ENCODE measurements at places on chromosomes 4 and X. TPM values are rescaled to one million over a fixed set of nuclear protein-coding genes. Genes with fewer than 3 reads are reported as not detected.

DNA sequence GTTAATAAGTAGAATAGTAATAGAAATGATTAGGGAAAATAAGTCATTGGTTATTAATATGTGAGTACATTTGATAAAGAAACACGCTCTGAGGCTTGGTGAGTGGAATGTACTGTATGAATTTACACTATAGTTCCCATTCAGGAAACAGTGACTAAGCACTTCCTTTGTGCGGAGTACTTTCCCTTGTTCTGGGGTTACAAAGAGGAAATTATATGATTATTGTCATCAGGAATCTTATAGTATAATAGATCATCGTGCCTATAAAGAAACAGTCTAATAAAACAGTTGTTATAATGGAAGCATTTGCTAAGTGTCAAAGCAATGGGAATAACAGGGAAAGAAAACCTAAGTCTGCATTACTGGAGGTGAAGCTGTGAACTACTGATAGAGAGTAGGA lies 138.0 kb downstream of the RPA4 start:
- DNase-seq: no peak
- H3K27ac ChIP-seq: no peak overlapping the region
- no peaks in the 10 kb centered on the region for H3K4me1 ChIP-seq
- no peak overlapping the region for H3K4me3 ChIP-seq

DNA sequence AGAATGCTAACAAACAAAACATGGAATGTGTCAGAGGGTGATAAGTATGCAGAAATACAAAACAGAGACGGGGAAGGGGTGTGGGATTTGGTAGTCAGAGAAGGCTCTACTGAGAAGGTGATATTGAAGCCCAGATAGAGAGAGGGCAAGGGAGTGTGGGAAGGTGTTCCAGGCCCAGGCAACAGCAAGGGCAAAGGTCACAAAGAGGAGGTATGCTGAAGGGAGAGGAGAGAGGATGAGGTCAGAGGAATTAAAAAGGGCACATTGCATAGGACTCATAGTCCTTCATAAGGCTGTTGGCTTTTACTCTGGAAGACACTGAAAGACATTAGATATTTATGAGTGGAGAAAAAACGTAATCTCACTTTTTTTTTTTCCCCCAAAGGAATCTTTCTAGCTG lies 82.6 kb upstream of the TNIP3 start:
- peaks cover 3% of the 10 kb centered on the region for H3K27me3 ChIP-seq
- H3K27ac ChIP-seq: no peak overlapping the region
- H3K36me3 ChIP-seq: no peaks in the 10 kb centered on the region
- DNase-seq: no peak

- H3K4me1 ChIP-seq: no peaks in the 10 kb centered on the region
- DNase-seq: no peak
- no peaks in the 10 kb centered on the region for H3K36me3 ChIP-seq
- peaks cover 18% of the 10 kb centered on the region for H3K27me3 ChIP-seq
Observed at GRCh38 chrX:114580336-114580735, 3.5 kb upstream of the HTR2C start.

GRCh38 chr4:65825116-65825753 lies 154.9 kb upstream of the EPHA5 start:
- no peaks in the 10 kb centered on the region for H3K4me1 ChIP-seq
- no peak overlapping the region for H3K4me3 ChIP-seq
- H3K36me3 ChIP-seq: no peaks in the 10 kb centered on the region

DNA sequence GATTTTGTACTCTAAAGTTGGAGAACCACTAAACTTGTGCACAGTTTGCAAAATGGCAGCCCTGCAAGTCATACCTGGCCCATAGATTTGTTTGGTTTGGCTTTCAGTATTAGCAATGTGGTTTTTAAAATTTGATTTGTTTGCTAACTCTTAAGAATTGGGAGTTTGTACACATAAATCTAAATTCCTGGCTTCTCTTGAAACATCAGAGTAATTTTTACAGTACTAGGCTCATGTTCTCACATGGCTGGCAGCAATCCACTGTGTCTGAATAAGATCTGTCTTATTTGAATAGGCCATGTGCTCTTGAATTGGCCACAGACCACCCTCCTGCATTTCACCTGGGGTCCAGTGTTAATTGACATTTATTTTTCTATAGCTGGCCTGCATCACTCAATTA lies 21.3 kb downstream of the DIAPH2 start:
- no peak for DNase-seq
- no peak overlapping the region for H3K4me3 ChIP-seq
- H3K27me3 ChIP-seq: no peaks in the 10 kb centered on the region

DNA sequence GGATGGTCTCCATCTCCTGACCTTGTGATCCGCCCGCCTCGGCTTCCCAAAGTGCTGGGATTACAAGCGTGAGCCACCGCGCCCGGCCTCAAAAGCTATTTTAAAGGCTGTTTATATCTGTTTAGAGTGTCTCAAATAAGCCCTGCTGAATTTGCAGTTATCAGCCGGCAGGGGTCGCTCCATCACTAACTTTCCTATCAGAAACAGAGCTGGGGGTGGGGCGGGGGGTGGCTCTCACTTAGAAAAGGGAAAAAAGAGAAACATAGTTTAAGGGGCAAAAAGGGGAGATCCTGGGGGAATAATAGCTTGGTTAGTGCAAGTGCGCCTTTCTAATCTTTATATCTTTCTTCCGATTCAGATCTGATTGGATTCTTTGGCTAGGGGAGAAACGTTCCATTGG lies 450.7 kb downstream of the UBE2NL start:
- no peak overlapping the region for H3K27ac ChIP-seq
- DNase-seq: no peak
- no peak overlapping the region for H3K4me3 ChIP-seq
- no peaks in the 10 kb centered on the region for H3K27me3 ChIP-seq
- H3K4me1 ChIP-seq: no peaks in the 10 kb centered on the region

GRCh38 chr4:128381748-128382559 lies 94.3 kb upstream of the PGRMC2 start:
- no peaks in the 10 kb centered on the region for H3K36me3 ChIP-seq
- H3K27me3 ChIP-seq: no peaks in the 10 kb centered on the region
- H3K27ac ChIP-seq: no peak overlapping the region
- no peaks in the 10 kb centered on the region for H3K4me1 ChIP-seq

- no peak overlapping the region for H3K4me3 ChIP-seq
- no peaks in the 10 kb centered on the region for H3K4me1 ChIP-seq
- no peak overlapping the region for H3K27ac ChIP-seq
- no peak for DNase-seq
- H3K36me3 ChIP-seq: no peaks in the 10 kb centered on the region
Observed at GRCh38 chrX:74511704-74512103, 90.4 kb downstream of the SLC16A2 start.

DNA sequence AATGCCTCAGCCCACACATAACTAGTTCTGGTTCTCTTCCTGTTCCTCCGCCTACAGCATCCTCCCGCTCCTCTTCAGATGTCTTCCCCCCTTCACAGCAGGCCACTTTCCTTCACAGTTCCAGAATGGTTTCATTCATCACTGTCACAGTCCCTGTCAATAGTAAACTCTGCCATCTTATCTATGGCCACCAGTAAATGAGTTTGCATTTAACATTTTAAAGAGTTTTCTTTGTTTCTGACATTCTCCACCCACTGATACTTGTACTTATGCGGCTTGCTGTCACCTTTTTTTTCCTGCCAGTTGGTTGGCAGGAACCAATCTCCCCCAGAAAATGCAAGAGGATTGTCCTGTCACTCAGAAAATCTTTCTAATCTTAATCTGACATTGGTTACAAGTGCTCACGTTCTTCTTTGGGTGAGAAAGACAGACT lies 114.1 kb downstream of the GLUD2 start:
- DNase-seq: peak; percentile 53
- peak overlapping the region; percentile 79 for H3K27ac ChIP-seq
- no peaks in the 10 kb centered on the region for H3K27me3 ChIP-seq
- H3K4me1 ChIP-seq: peaks cover 25% of the 10 kb centered on the region
- peak overlapping the region; percentile 46 for H3K4me3 ChIP-seq

- DNase-seq: no peak
- H3K36me3 ChIP-seq: no peaks in the 10 kb centered on the region
- no peaks in the 10 kb centered on the region for H3K27me3 ChIP-seq
- no peaks in the 10 kb centered on the region for H3K4me1 ChIP-seq
- no peak overlapping the region for H3K4me3 ChIP-seq
- H3K27ac ChIP-seq: no peak overlapping the region
Observed at GRCh38 chrX:26778320-26778888, 562.4 kb downstream of the MAGEB5 start.

- H3K4me1 ChIP-seq: no peaks in the 10 kb centered on the region
- H3K4me3 ChIP-seq: no peak overlapping the region
- H3K27me3 ChIP-seq: peaks cover 1% of the 10 kb centered on the region
- no peak for DNase-seq
- no peak overlapping the region for H3K27ac ChIP-seq
Observed at GRCh38 chrX:18974993-18975392, 8.9 kb downstream of the PHKA2 start.

DNA sequence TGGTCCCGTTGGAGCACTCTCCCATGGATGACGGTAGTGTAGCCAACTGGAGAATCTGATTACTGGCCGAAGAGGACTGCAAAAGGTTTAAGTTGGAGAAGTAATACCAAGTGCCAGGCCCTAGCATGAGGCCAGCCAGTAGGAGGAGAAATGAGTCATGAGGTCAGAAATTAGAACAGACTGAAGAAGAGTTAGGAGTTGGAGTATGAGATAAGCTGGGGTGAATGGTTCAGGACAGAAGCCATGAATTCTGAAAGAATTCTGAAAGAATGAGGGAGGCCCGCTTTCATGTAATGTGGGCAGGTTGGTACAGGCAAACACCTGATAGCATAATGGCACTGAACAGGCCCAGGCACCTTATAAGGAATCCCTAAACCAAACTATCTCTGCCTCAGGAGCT lies 18.4 kb upstream of the STK26 start:
- H3K36me3 ChIP-seq: no peaks in the 10 kb centered on the region
- H3K4me1 ChIP-seq: peaks cover 19% of the 10 kb centered on the region
- no peak overlapping the region for H3K27ac ChIP-seq
- no peaks in the 10 kb centered on the region for H3K27me3 ChIP-seq
- H3K4me3 ChIP-seq: no peak overlapping the region

GRCh38 chr4:138775489-138775888 lies 240.1 kb upstream of the NOCT start:
- peaks cover 2% of the 10 kb centered on the region for H3K27me3 ChIP-seq
- no peak overlapping the region for H3K4me3 ChIP-seq
- H3K4me1 ChIP-seq: no peaks in the 10 kb centered on the region
- H3K27ac ChIP-seq: no peak overlapping the region
- DNase-seq: no peak

DNA sequence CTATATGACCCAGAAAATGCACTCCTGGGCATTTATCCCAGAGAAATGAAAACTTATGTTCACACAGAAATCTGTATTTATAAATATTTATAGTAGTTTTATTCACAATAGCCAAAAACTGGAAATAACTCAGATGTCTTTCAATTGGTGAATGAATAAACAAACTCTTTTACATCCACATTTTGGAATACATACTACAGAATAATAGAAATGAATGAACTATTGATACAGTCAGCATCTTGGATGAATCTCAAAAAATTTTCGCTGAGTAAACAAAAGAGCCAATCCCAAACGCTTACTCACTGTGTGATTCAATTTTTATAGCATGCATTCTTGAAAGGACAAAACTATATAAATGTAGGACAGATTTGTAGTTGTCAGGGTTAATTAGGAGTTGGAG lies 75.1 kb upstream of the HTR2C start:
- DNase-seq: no peak
- H3K27me3 ChIP-seq: no peaks in the 10 kb centered on the region
- no peak overlapping the region for H3K27ac ChIP-seq
- no peaks in the 10 kb centered on the region for H3K4me1 ChIP-seq

DNA sequence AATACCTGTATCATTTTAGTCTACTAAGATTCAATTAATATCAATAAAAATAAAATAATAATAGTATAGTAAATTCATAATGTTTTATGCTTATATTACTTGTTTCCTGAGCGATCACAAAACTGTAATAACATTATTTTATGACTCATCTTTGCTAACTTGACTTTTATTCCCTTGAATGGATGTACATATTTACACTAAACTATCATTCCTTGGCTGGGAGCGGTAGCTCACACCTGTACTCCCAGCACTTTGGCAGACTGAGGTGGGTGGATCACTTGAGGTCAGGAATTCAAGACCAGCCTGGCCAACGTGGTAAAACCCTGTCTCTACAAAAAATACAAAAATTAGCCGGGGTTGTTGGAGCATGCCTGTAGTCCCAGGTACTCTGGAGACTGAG lies 104.0 kb upstream of the SLC34A2 start:
- no peak overlapping the region for H3K4me3 ChIP-seq
- no peaks in the 10 kb centered on the region for H3K27me3 ChIP-seq
- H3K36me3 ChIP-seq: no peaks in the 10 kb centered on the region
- no peak overlapping the region for H3K27ac ChIP-seq

DNA sequence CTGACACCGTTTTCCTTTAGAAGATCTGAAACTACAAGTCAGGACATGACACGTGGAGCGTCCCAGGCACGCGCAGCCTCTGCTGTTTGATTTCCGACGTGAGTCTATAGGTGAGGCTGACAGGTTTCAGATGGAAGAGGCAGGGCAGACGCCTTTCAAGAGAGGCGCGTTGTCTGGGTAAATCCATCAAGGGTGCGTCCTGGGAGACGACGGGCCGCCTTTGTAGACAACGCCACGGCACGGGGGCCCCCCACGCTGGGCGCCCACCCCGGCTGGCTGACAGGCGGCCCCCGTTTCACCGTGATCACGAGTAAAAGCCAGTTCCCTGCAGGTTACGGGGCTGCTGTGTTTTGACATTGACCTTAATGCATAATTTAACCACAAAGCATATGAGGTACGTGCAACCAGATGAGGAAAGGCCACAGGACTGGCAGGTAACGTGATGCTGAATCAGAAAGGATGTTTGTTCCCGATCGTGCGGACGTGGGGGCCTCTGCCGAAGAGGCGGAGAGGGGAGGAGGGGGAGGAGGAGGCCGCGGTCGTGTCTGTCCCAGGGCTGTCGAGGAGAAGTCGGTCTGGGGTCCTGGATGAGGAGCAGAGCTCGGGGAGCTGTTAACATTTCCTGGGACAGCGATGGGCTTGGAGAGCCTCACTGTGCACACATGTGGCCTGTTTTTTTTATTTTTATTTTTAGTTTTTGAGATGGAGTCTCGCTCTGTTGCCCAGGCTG lies 51.1 kb upstream of the PPP2R3B start:
- peak overlapping the region; percentile 65 for H3K27ac ChIP-seq
- peak; percentile 69 for DNase-seq
- peaks cover 2% of the 10 kb centered on the region for H3K4me1 ChIP-seq

Gene ZDHHC15
- 0.28 TPM for total RNA-seq

Gene SSX3
- total RNA-seq: not detected

Gene MAGEB17
- not detected for total RNA-seq

Gene HSD17B13
- total RNA-seq: 0.19 TPM

Gene ATP8A1
- total RNA-seq: 24.3 TPM

Gene IQSEC2
- 0.64 TPM for total RNA-seq

Gene CLIC2
- total RNA-seq: 0.17 TPM

Gene ARL9
- 0.07 TPM for total RNA-seq

Data from activated CD4-positive, alpha-beta T cell treated with anti-CD3 and anti-CD28 coated beads, Interleukin-2, amount 10 ng/mL, durations not matched to agents 24 days and 14 days (primary cell).